Heart left ventricle (tissue), 16 donors: ENCODE measurements at places on chromosomes 16 and 17. TPM values are rescaled to one million over a fixed set of nuclear protein-coding genes. Genes with fewer than 3 reads are reported as not detected.

The AATK gene
- 8.9 TPM for total RNA-seq

The OR2C1 gene
- total RNA-seq: 0.36 TPM

The TMEM219 gene
- 58.9 TPM for total RNA-seq

The SEPTIN1 gene
- total RNA-seq: 4.1 TPM

The TERB1 gene
- not detected for total RNA-seq

The KRT33B gene
- not detected for total RNA-seq

The PDP2 gene
- 3.5 TPM for total RNA-seq

The KCNH6 gene
- total RNA-seq: not detected

The PERCC1 gene
- total RNA-seq: not detected

The NKD1 gene
- total RNA-seq: 0.49 TPM

The ITGB3 gene
- total RNA-seq: 4.6 TPM

The XAF1 gene
- total RNA-seq: 20.6 TPM

The FADS6 gene
- total RNA-seq: not detected

The KCNH4 gene
- total RNA-seq: 0.16 TPM

The CPHXL2 gene
- total RNA-seq: not detected

The CTRB2 gene
- total RNA-seq: 0.98 TPM

The ZNF385C gene
- total RNA-seq: 0.25 TPM
